ENCODE measurements at places on chromosomes 11 and 22. TPM values are rescaled to one million over a fixed set of nuclear protein-coding genes. Genes with fewer than 3 reads are reported as not detected.

DNA sequence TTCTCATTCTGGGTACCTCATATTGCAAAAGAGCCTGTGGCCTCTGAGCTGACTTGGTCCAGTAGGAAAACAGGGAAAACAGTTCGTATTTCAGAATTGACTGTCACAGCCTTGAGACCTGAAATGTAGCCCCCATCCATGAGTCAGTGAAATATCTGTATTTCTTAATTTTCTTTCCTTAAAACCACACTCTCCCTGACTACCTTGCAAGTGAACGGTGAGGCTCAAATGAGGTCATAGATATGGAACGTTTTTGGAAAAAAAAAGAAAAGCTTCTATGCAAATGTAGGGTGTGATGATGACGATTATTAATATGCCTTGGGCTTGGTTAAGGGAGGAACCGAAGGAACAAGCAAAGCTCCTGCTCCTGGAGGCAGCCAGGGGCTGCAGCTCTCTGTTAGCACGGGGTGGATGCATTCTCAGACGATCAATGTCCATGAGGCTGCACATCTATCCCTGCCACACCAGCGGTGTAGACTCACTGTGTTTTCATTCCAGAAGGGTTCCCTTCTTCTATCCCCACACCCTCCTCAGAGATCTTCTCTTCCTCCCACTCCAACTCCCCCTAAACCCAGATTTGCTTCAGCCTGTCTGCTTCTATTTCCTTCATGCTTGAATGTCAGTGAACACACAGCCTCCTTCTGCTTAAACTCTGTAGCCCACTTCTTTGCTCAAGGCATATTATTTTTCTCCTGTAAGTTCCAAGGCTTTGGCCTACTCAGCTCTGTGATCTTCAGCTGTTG lies 29.2 kb upstream of the SCN3B start:
- H3K36me3 ChIP-seq = no peaks in the 10 kb centered on the region
- no peak overlapping the region for H3K27ac ChIP-seq
- no peak overlapping the region for H3K4me3 ChIP-seq
- H3K4me1 ChIP-seq = no peaks in the 10 kb centered on the region

- DNase-seq = no peak
- H3K27ac ChIP-seq = peak overlapping the region; percentile 62
- H3K4me3 ChIP-seq = no peak overlapping the region
- no peaks in the 10 kb centered on the region for H3K36me3 ChIP-seq
- H3K27me3 ChIP-seq = no peaks in the 10 kb centered on the region
Measured at GRCh38 chr22:30876221-30876751, 92.3 kb downstream of the MORC2 start.

GRCh38 chr11:79265756-79266322 lies 175.0 kb downstream of the TENM4 start:
- no peak overlapping the region for H3K4me3 ChIP-seq
- no peak overlapping the region for H3K27ac ChIP-seq
- no peak for DNase-seq
- no peaks in the 10 kb centered on the region for H3K36me3 ChIP-seq

GRCh38 chr11:122513328-122513727 lies 142.2 kb upstream of the UBASH3B start:
- no peaks in the 10 kb centered on the region for H3K36me3 ChIP-seq
- H3K27me3 ChIP-seq = no peaks in the 10 kb centered on the region
- no peak overlapping the region for H3K27ac ChIP-seq

- no peak overlapping the region for H3K27ac ChIP-seq
- no peak overlapping the region for H3K4me3 ChIP-seq
- no peaks in the 10 kb centered on the region for H3K27me3 ChIP-seq
Measured at GRCh38 chr11:28763151-28763550, 655.0 kb downstream of the METTL15 start.

DNA sequence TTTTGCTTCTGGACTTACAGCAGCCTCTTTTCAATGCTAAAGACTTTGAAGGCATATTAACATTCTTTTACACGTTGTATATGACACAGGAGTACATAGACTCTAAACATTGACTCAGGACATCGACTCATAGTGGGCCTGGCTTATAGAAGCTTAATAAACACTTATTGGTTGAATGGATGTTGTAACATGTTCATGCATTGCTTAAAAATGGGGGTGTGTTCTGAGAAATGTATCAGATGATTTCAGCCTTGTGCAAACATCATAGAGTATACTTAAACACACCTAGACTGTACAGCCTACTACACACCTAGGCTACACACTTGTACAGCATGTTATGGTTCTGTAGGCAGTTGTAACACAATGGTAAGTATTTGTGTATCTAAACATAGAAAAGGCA lies 17.9 kb downstream of the TTC17 start:
- peaks cover 12% of the 10 kb centered on the region for H3K36me3 ChIP-seq
- DNase-seq = no peak
- no peak overlapping the region for H3K27ac ChIP-seq
- H3K4me3 ChIP-seq = no peak overlapping the region
- peaks cover 3% of the 10 kb centered on the region for H3K4me1 ChIP-seq

DNA sequence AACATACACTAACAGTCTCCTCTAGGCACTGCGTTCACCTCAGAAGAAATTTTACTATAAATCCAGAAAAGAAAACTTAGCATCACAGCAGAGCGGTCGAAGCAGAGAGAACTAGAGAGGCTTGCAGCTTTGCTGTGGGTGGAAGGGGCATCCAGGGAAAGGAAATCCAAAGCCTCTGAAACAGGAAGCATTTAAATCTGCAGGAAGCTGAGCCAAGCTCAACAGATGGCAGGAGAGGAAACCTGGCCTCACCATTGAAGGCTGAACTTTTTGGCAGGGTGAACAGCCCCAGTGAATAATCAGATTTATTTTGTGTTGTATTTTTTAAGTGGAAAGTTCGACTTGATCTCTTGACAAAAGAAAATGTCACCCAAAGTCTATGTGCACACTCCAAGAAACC lies 858.1 kb downstream of the OPCML start:
- no peak overlapping the region for H3K4me3 ChIP-seq
- no peak overlapping the region for H3K27ac ChIP-seq
- no peaks in the 10 kb centered on the region for H3K4me1 ChIP-seq
- H3K36me3 ChIP-seq = no peaks in the 10 kb centered on the region

DNA sequence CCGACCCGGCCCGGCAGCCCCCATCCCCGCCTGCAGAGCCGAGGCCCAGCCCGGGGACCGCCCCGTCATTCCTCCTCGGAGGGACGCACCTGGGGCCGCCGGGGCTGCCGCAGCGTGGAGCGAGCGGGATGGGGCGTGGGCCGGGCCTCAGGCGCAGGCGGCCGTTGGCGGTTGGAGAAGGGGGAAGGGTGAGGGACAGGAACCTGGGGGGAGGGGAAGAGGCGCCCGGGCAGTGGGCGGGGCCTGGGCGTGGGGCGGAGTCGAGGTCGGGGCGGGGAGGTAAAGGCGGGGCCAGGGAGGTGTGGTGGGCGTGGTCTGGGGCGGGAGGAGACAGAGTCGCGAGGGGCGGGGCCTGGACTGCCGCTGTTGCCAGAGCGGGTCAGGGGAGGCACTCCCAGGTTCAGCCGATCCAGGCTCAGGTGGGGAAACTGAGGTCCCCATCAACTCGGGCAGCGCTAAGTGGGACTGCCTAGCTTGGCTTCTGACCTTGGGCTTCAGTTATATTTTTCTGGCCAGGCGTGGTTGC lies at the start of gene TESMIN:
TESMIN (minus strand) TSS at position 190 of the 526 bp plus-strand sequence. CDS start 860 bp downstream, outside the sequence.
- no peak within 1 kb of the TSS for H3K27ac ChIP-seq
- H3K36me3 ChIP-seq = peaks cover 14% of the 10 kb centered on the region
- no peaks in the 10 kb centered on the region for H3K27me3 ChIP-seq
- peak; percentile 74 for DNase-seq

DNA sequence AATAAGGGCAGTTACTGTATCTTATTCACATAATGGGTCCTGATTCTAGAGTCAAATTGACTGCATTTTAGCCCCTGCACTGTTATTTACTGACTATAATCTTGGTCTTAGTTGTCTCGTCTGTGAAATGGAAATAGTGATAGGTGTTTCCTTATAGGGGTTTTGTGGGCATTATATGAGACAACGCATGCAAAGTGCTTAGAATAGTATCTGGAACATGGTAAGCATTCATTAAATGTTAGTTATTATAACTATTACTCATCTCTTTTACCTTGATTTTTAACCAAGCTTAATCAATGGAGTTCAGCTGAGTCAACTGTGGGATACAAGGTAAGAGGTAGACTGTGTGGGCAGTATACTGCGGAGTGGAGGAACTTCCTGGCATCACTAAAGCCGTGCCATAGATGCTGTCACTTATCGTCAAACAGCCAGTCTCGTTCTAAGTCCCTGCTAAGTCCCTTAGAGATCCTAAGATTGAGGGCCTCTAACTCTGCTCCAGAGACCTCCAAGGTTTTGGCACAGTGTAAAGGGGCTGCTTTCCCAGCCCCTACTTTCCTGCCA lies 2.6 kb upstream of the ZC3H12C start:
- no peak for DNase-seq
- H3K36me3 ChIP-seq = no peaks in the 10 kb centered on the region
- H3K4me3 ChIP-seq = no peak overlapping the region
- H3K4me1 ChIP-seq = peaks cover 21% of the 10 kb centered on the region

The GGT1 gene
- total RNA-seq = 0.98 TPM

The ESAM gene
- 64.6 TPM for total RNA-seq

GRCh38 chr11:120235024-120235628 lies 4.8 kb upstream of the POU2F3 start:
- H3K27ac ChIP-seq = no peak overlapping the region
- no peak overlapping the region for H3K4me3 ChIP-seq
- H3K4me1 ChIP-seq = peaks cover 6% of the 10 kb centered on the region
- no peak for DNase-seq

The MYBPC3 gene
- total RNA-seq = 1,210 TPM

The NAA40 gene
- total RNA-seq = 15.4 TPM

The MRGPRE gene
- total RNA-seq = not detected

GRCh38 chr11:59283825-59284772 lies 71.4 kb upstream of the MPEG1 start:
- H3K27me3 ChIP-seq = no peaks in the 10 kb centered on the region
- H3K4me1 ChIP-seq = no peaks in the 10 kb centered on the region
- H3K36me3 ChIP-seq = no peaks in the 10 kb centered on the region
- no peak overlapping the region for H3K27ac ChIP-seq
- no peak overlapping the region for H3K4me3 ChIP-seq

DNA sequence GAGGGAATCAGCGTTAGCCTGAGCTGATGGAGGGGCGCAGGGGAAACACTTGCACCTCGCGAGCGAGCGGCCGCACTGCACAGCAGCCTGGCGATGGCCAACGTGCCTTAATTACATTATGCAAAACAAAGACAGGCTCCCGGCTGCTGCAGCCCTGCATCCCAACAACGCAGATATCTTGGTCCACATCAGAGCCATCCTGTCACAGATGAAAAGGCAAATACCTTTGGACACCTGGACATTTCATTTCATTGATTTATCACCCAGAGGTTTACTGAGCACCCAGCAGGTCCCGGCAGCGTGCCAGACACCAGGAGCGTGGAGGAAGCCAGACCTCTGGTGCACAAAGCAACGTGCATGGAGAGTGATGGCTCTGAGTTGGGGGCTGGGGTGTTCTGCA lies 843.0 kb downstream of the TBC1D22A start:
- no peaks in the 10 kb centered on the region for H3K27me3 ChIP-seq
- H3K4me3 ChIP-seq = no peak overlapping the region
- no peaks in the 10 kb centered on the region for H3K4me1 ChIP-seq
- no peaks in the 10 kb centered on the region for H3K36me3 ChIP-seq
- H3K27ac ChIP-seq = no peak overlapping the region

- no peaks in the 10 kb centered on the region for H3K36me3 ChIP-seq
- H3K4me1 ChIP-seq = no peaks in the 10 kb centered on the region
- H3K4me3 ChIP-seq = no peak overlapping the region
- H3K27ac ChIP-seq = no peak overlapping the region
- no peak for DNase-seq
Measured at GRCh38 chr11:104844451-104844850, 53.8 kb downstream of the CASP12 start.

- no peaks in the 10 kb centered on the region for H3K4me1 ChIP-seq
- H3K4me3 ChIP-seq = no peak overlapping the region
- DNase-seq = no peak
- no peaks in the 10 kb centered on the region for H3K27me3 ChIP-seq
- H3K36me3 ChIP-seq = no peaks in the 10 kb centered on the region
- H3K27ac ChIP-seq = no peak overlapping the region
Measured at GRCh38 chr11:67033661-67034166, 10.8 kb downstream of the SYT12 start.

The SH3BP1 gene
- total RNA-seq = 1.5 TPM

The C11orf42 gene
- total RNA-seq = not detected

GRCh38 chr11:20488352-20488751 lies 100.8 kb downstream of the PRMT3 start:
- H3K36me3 ChIP-seq = no peaks in the 10 kb centered on the region
- H3K27ac ChIP-seq = no peak overlapping the region
- no peak overlapping the region for H3K4me3 ChIP-seq
- DNase-seq = no peak
- H3K4me1 ChIP-seq = no peaks in the 10 kb centered on the region

- DNase-seq = no peak
- no peaks in the 10 kb centered on the region for H3K4me1 ChIP-seq
- H3K36me3 ChIP-seq = peaks cover 10% of the 10 kb centered on the region
- H3K27ac ChIP-seq = no peak overlapping the region
- no peak overlapping the region for H3K4me3 ChIP-seq
Measured at GRCh38 chr22:31162015-31162765, 2.2 kb downstream of the RNF185 start.

DNA sequence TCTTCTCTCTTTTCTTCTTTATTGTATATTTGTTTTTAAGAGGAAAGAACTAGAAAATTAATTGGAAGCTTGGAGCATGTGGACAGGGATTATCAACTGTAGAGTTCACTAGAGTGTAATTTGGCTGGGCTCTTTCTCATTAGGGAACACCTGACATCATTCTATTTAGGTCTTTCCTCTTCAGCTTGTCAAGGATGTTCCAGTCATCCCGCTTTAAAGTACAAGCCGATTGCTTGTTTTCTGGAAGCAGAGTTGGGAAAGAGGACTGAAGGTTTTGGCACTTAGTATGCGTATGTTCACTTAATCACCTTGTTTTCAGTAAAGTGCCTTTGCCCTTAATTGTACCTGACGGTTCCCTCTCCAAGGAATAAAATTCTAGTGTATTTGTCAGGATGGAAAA lies 111.6 kb downstream of the WNT11 start:
- no peak overlapping the region for H3K27ac ChIP-seq
- no peaks in the 10 kb centered on the region for H3K36me3 ChIP-seq
- no peak overlapping the region for H3K4me3 ChIP-seq

The ACAT1 gene
- total RNA-seq = 632 TPM

DNA sequence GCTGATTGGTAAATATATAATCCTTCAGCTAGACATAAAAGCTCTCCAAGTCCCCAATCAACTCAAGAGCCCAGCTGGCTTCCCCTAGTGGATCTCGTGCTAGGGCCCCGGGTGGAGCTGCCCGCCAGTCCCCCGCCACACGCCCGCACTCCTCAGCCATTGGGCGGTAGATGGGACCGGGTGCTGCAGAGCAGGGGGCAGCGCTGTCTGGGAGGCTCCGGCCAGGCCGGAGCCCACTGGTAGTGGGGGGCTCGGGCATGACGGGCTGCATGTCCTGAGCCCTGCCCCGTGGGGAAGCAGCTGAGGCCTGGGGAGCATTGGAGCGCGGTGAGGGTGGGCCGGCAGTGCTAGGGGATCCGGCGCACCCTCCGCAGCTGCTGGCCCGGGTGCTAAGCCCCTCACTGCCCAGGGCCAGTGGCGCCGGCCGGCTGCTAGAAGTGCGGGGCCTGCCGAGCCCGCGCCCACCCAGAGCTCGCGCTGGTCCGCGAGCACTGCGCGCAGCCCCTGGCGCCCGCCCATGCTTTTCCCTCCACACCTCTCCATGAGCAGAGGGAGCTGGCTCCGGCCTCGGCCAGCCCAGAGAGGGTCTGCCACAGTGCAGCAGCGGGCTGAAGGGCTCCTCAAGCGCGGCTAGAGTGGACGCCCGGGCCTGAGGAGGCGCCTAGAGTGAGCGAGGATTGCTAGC lies 1680.6 kb upstream of the RAG2 start:
- H3K4me1 ChIP-seq = no peaks in the 10 kb centered on the region
- DNase-seq = no peak
- no peak overlapping the region for H3K4me3 ChIP-seq
- no peak overlapping the region for H3K27ac ChIP-seq
- H3K27me3 ChIP-seq = no peaks in the 10 kb centered on the region

The MMP12 gene
- total RNA-seq = not detected
